Left forelimb (tissue), 1 donor: ENCODE measurements at places on chromosomes 6 and 20.

DNA sequence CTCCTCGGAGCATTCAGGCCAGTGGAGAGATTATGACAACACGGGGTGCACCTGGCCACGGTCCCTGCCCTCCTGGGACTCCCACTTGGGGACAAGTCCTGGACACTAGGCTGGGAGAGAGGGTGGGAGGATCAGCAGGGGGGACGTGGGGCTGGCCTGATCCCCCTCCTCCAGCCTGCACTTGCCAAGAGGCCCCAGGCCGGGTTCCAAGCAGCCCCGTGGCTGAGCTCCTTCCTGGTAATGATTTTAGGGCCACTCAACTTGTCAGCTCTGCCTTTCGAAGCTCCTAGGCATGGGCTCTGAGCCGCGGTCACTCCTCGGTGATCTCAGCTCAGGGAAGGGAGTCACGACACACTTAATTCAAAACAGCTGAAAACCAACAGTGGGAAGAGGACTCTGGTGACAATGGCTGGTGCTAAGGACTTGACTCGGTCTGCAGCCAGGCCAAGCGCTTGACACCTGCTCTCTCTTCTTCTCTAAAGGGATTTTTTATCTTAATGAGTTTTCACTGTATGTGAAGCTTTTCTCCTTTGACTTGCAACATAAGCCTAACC lies 161.7 kb downstream of the BMP7 start:
- DNase-seq: no peak

GRCh38 chr20:35318502-35319157 lies 26.4 kb upstream of the FAM83C start:
- no peak for DNase-seq

DNA sequence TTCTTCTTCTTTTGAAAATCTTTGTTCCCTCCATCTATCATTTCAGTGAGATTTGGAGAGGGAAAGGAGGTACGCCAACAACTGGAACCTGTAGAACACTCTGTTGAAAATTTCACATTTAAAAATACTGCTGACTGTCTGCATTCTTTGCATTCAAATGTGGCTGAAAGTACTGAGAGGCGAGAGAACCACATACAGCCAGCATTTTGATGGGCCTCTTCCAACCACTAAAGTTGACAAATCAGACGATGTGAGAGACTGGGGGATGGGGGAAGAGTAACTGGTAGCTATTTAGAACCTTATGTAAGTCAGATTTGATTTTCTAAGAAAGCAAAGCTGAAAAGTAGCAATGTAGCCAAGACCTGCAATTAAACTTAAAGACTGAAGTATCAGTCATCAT lies 77.5 kb downstream of the FKBP5 start:
- no peak for DNase-seq

- no peak for DNase-seq
These were observed 626.1 kb upstream of the ID4 start for GRCh38 chr6:19210849-19211590.

- DNase-seq: no peak
These were observed 106.0 kb upstream of the AFDN start for GRCh38 chr6:167720456-167721285.

DNA sequence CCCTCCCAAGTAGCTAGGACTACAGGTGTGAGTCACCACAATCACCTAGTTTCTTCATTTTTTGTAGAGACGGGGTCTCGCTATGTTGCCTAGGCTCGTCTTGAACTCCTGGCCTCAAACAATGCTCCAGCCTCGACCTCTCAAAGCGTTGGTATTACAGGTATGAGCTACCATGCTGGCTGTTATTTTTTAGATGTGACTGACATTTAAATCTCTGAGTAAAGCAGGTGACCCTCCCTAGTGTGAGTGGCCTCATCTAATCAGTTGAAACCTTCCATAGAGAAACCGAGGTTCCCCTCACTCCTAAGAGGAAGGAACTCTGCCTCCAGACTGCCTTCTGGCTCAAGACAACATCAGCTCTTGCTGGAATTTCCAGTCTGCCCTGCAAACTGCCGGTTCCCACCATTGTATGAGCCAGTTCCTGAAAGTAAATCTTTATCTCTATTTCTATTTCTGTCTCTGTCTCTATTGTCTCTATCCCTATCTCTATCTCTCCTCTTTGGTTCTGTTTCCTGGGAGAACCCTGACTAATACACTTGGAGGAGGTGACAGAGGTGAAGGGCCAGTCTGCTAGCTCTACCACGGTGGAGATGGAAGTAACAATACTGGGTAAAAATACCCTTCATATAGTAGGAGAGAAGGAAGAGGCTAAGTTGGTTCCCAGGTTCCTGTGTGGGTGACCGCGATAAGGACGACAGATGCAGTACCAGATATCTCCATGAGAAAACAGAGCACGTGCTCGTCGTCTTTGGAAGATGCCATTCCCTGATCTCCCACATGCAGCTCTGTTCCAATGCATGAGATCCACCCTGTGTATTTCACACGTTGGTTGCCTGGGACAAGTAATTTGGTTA lies 81.0 kb downstream of the MYB start:
- no peak for DNase-seq

DNA sequence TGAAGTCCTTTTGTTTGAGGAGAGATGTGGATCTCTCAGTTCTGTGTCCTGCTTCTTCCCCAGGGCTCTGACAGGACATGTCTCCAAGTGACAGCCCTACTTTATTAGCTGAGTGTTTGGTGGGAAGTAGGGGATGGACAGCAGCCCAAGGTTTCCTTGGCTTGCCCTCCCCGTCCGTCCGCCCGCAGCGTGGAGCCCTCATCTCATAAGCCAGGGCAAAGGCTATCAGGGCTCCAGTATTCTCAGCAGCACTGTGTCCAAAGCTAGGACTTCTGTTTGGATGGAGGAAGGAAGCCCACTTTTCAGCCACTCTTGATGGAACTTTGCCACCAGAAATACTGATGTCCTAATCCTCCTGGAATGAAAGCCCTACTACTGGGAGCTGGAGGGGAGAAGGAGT lies 13.6 kb downstream of the CDC5L start:
- no peak for DNase-seq

DNA sequence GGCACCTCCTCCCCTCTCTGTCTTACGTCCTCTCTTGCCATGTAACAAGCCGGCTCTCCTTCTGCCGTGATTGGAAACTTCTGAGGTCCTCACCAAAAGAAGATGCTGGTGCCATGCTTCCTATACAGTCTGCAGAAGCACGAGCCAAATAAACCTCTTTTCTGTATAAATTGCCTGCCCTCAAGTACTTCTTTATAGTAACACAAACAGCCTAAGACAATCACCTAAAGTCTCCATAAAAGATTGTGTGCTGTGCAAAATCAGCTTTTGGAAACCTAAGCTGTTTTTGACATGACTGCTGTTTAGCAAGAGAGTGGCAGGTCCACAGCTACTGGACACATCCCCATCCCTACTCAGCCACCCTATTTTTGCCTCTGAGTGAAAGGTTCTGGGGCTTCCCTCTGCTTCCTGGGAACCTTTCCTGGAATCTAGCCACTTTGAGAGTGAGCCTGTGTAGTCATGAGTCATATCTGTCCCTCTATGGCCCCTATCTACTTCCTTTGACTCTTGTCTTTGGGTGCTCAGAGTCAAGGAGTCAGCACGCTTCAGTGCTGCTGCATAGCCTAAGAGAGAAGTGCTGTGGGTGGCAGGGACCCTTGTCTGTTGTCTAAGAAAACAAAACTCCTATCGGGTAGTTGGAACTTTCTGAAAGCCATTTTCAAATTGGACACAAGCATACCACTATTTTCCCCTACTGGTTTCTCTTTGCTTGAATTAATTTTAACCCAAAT lies 110.0 kb downstream of the PPP1R14C start:
- DNase-seq: no peak

- no peak for DNase-seq
These were observed 202.7 kb upstream of the MARCKS start for GRCh38 chr6:113654396-113654795.

- no peak for DNase-seq
These were observed 121.1 kb downstream of the CENPW start for GRCh38 chr6:126461045-126461444.

GRCh38 chr6:14128746-14129145 lies 11.2 kb downstream of the CD83 start:
- DNase-seq: no peak

DNA sequence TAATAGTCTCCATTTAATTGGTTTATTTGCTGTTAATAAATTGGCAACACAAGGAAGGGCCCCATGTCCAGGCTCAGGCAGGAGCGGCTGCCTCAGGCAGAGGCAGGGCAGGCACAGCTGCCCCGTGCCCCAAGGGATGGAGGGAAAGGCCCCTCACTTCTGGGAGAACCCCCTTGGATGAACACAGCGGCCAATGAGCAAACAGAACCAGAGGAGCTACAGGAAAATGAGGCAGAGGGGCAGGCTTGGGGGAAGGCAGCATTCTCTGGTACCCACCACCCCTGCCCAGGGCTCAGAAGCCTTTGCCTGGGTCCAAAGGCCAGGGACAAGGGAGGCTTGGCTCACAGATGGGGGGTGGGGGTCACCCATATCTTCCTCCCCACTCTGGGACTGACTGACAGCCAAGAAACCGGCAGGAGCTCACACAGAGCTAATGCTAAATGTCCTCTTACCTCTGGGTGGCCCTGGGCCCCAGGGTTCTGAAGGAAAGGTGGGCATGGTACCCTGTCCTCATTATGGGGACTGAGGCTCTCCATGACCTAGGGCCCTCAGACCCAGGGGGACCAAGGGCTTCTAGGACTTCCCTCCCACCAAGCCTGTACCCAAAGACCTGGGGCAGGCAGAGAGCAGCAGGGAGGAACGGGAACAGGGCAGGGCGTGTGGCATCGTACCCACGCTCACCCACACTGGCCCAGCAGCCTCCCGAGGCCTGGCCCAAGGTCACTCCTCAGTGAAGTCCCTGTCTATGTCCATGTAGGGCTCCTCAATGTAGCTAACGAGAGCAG lies 47.0 kb downstream of the MYH7B start:
- DNase-seq: no peak

- no peak for DNase-seq
These were observed 376.3 kb downstream of the RNGTT start for GRCh38 chr6:88587150-88587520.

- DNase-seq: no peak
These were observed 81.4 kb downstream of the IRAK1BP1 start for GRCh38 chr6:78948785-78949184.

- no peak for DNase-seq
These were observed 54.1 kb upstream of the KCNG1 start for GRCh38 chr20:51076786-51077685.

DNA sequence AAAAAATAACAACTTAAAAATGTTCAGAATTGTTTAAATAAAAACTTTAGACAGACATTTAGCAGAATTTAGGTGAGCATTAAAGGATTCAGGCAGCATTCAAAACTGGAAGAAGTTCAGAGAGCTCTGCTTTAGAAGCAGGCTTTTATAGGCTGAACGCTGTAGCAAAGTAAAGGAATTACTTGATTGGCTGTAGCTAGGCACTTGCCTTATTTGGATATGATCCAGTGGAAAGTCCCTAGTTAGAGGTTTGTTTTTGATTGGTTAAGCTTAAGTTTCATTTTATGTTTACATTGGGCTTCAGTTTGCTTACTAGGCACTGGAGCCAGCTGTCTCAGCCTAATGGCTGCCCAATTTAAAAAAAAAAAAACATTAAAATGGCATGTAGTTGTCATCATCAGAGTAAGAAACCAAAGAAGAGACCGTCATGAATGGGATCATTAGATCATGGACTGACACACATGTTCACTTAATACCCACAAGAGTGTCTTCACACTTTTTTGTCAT lies 65.1 kb downstream of the CBFA2T2 start:
- no peak for DNase-seq

DNA sequence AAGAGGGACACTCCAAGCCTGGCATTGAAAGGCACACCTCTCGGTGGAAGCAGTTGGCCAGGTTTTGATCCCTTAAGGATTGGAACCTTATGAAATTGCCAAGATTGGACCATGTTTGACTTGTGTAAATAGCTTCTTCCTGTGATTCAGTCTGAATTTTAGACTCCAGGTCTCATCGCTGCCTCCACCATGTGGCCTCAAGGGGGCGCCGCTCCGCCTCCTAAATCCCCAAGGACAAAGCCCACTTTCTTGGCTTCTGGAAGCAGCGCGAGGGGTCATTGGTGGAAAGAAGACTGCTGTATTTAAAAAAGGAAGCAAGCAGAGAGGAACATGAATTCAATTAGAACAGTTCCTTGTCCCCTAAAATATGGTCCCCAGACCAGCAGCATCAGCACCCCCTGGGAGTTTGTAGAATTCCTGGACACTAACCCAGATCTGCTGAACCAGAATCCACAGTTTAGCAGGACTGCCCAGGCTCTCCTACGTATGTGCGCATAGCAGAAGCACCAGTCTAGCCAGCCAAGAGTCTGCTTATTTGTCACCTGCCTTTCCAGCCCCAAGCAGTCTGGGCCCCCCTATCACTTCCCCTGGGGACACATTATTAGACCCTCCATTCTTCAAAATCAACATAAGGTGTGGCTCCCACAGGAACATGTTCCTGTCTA lies 108.5 kb downstream of the LY86 start:
- DNase-seq: no peak

GRCh38 chr6:165960695-165961094 lies 207.0 kb downstream of the TBXT start:
- DNase-seq: no peak

DNA sequence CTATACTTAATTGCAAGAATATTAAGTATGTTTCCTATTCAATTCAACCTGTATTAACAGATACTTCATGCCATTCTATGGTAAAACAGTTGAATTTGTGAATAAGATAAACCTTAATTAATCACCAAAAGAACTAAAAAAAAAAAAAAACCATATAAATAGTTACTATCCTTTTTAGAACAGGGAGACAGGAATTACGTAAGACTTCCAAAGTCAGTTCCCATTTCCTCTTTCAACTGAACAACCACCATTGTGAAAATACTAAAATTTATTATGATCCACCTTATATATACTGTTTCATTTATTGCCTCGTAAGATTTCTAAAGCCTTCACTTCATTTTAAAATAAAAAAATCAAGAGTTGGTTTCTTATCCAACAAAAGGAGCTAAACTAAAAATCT lies 9.4 kb downstream of the CCNC start:
- no peak for DNase-seq

DNA sequence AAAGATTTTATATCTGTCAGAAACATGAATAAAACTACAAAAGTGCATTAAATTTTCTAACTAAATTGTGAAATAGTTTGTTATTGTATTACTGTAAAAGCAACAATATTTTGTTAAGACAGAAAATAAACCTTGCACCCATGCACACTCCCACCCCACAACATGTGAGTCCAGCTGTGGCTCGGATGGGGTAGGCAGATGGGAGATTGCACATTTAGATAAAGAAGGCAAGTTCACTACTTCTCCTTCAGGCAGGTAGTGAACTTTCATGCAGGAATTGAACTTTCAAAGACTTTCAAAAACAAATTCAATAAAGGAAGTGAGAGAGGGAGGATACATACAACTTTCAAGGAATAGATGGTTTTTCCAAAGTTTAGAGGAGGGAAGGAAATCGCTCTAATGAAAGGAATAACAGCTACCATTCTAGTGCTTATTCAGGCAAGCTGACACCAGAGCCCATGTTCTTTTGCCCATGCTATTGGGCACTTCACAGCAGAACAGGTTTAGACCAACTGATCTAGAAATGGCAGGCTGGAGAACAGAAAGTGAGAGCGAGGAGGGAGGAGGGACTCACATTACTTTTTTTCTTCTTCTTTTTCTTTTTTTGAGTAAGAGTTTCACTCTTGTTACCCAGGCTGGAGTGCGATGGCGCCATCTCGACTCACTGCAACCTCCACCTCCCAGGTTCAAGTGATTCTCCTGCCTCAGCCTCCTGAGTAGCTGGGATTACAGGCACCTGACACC lies 28.5 kb downstream of the SF3B5 start:
- DNase-seq: no peak

GRCh38 chr6:146545581-146545980 lies 1.9 kb downstream of the RAB32 start:
- DNase-seq: no peak
